ENCODE measurements at places on chromosomes 3 and 15.

- ATAC-seq: no peak
These were observed 220.5 kb upstream of the SLCO3A1 start for GRCh38 chr15:91632981-91633380.

GRCh38 chr3:136617198-136617597, 135.0 kb downstream of the STAG1 start:
- no peak for ATAC-seq

DNA sequence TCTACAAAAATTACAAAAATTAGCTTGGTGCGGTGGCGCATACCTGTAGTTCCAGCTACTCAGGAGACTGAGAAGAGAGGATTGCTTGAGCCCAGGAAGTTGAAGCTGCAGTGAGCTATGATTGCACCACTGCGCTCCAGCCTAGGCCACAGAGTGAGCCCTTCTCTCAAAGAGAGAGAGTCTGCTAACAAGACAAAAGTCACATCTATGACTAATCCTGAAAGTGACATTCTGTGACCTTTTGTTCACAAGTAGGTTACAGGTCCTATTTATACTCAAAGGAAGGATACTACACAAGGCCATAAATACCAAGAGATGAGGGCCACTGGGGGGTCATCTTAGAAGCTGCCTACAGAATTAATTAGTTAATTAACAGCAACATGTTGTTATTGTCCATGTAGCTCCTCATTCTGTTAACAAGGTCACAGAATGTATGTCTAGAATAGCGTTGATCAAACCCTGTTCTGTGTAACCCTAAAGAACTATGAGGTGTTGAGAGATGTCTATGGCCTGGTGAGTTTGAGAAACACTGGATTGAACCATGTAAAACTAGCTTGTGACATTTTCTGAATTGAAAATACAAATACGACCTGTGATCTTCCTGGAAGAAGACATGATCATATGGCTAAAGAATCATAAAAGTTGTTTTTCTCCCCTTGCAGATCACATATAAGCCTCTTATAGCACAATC, 97.0 kb downstream of the SAMMSON start:
- ATAC-seq: no peak

- ATAC-seq: no peak
These were observed 123.7 kb upstream of the RAP2B start for GRCh38 chr3:153038367-153038766.

DNA sequence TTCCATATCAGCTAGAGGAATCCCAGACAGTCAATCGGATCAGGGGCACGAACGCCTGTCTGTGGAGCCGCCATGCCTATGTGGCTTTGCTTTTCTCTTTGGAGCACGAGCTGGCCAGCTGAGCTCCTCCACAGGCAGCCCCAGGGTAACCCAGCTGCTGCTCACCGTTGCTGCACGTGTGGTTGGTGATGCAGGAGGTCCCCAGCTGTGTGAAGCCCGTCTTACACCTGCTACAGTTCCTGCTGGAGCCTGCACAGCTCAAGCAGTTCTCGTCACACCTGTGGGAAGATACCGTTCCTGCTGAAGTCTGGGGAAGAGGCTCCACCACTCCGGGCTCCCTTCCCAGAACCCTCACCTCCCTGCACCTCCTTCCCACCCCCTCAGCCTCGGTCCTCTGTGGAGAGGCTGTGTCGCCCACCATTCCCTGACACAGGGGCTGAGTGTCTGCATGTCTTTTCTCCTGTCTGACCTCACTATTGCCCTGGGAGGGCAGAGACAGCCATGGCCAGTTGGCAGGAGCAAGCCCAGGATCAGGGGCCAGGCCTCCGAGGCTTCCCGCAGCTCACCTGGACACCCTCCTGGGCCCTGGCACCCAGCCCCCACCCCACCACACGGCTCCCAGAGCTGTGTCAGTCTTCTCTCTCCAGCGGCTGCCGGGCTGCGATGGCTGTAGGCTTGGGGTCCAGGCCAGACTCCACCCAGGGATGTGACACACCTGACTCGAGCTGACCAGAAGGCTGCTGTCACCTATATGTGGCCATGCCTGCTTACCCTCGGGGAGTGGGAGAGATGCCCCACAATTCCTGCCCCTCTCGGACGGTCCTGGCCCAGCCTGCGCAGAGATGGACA, 12.2 kb upstream of the SNRPA1 start:
- no peak for ATAC-seq

GRCh38 chr15:61327019-61327631, 98.0 kb upstream of the RORA start:
- no peak for ATAC-seq

GRCh38 chr3:171976526-171976925, 62.9 kb upstream of the FNDC3B start:
- no peak for ATAC-seq

GRCh38 chr3:145055375-145056076, 1083.9 kb downstream of the DIPK2A start:
- no peak for ATAC-seq

- no peak for ATAC-seq
These were observed 64.4 kb downstream of the GAP43 start for GRCh38 chr3:115687721-115688120.

GRCh38 chr3:89699229-89699628, 591.8 kb downstream of the EPHA3 start:
- ATAC-seq: no peak

Data from SK-N-SH treated with all-trans-retinoic acid at 6 μM for 48 hours (cell line).